ENCODE measurements at places on chromosomes 5 and 9. TPM values are rescaled to one million over a fixed set of nuclear protein-coding genes. Genes with fewer than 3 reads are reported as not detected.

FAM153A gene
- 4.6 TPM for total RNA-seq

FAM81B gene
- total RNA-seq: 14.8 TPM

CCDC152 gene
- total RNA-seq: 14.1 TPM

SRA1 gene
- total RNA-seq: 23.8 TPM

BTNL8 gene
- not detected for total RNA-seq

CDHR2 gene
- total RNA-seq: 0.69 TPM

Data from diencephalon (tissue), 1 donor.